ENCODE measurements at places on chromosomes 11 and 22. TPM values are rescaled to one million over a fixed set of nuclear protein-coding genes. Genes with fewer than 3 reads are reported as not detected.

Gene UPK2
- not detected for total RNA-seq

Gene SERHL2
- total RNA-seq = 3.0 TPM

Gene TMEM45B
- 1.5 TPM for total RNA-seq

Gene DGCR6
- 6.4 TPM for total RNA-seq

Gene SAA2
- not detected for total RNA-seq

Gene MMP8
- total RNA-seq = 0.25 TPM

Gene SUSD2
- 0.25 TPM for total RNA-seq

Gene CHADL
- total RNA-seq = 2.7 TPM

Gene CDHR5
- total RNA-seq = not detected

Gene MS4A7
- total RNA-seq = 1.7 TPM

Gene ZC3H12C
- total RNA-seq = 17.2 TPM

Gene PARVG
- total RNA-seq = 1.5 TPM

Gene C11orf91
- total RNA-seq = not detected

Gene VSIG10L2
- total RNA-seq = not detected
